ENCODE measurements at places on chromosomes 7 and 10.

- DNase-seq = no peak
Observed at GRCh38 chr7:129875160-129875559, 77.6 kb downstream of the UBE2H start.

- DNase-seq = no peak
Observed at GRCh38 chr7:141359740-141360415, 191.3 kb upstream of the AGK start.

DNA sequence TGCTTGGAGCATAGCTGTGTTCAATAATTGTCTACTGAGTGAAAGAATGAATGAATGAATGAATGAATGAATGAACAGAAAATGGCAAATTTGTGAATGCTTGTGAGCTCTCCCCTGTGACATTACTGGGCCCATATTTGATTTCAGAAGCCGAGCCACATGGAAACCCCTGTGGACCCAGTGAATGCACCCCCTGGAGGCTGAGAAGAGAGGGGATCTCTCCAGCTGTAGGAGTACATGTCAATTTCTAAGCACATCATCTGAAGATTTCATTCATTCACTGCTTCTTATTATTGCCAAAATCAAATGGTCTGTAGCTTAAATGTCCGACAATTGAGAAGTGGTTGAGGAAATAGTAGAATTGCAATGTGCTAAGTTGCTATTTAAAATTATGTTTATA lies 58.3 kb upstream of the DOCK1 start:
- DNase-seq = no peak

DNA sequence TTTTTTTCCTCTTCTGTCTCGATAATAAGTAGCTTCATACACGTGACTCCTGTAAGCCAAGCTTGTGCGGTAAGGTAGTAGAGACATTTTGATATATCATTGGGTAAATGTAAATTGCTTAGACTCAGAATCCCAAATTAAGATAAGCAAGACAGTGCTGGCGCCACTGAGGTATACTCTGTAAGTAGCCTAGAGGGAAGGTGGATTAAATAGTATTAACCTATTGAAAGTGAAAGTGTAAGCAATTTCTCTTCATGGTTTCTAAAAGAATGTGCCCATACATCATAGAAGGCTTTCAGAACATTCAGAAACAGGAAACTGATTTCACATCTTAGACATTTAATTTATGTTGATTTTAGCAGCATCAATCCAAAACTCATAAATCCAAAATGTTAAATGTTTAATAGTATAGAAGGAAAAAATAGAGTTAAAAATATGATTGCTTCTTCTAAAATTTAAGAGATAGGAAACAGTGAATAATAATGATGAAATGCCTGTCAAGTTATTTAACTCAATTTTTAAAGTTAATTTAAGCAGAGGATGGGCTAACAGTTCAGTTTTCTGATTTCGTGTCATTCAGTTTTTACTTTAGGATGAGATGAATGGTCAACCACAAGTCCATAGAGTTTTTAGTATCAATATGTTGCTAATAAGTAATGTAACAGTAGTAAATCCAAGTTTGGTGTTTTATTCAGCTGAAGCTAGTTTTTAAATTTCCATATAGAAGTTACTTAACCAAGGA lies 36.8 kb downstream of the LRRC72 start:
- DNase-seq = no peak

DNA sequence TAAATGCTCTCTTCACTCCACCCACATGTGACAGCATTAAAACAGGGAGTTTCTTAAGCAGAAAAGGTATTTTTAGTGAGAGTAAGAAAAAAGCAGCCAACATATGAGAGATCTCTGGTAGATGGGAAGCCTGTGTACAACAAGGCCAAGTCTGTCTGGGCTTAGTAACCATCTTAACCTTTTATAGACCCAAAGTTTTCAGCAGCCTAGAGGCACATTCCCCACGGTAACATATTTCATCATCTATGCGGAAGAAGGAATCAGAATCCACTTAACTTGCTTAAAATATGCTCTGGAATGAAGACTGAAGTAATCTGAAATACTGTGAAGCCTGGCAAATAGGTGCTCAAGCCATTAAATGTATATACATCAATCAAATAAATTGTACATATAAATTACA lies 127.8 kb downstream of the RAPGEF5 start:
- DNase-seq = no peak

DNA sequence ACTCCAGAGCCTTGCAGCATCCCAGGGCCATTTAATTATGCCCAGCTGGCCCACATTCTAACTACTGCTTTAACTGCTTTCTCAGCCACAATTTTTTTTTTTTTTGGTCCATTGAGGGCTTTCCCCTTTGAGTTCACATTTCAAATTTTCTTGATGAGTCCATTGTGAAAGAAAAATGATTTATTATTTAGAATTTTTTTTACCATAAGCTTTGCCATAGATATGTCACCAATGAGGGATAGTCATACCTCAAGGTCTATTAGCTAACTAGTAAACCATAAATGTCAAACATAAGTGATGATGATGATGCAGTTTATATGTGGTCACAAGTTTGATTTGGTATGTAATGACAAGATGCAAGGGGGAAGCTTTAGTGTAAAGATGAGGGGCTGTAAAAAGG lies 282.9 kb downstream of the BICC1 start:
- DNase-seq = no peak

DNA sequence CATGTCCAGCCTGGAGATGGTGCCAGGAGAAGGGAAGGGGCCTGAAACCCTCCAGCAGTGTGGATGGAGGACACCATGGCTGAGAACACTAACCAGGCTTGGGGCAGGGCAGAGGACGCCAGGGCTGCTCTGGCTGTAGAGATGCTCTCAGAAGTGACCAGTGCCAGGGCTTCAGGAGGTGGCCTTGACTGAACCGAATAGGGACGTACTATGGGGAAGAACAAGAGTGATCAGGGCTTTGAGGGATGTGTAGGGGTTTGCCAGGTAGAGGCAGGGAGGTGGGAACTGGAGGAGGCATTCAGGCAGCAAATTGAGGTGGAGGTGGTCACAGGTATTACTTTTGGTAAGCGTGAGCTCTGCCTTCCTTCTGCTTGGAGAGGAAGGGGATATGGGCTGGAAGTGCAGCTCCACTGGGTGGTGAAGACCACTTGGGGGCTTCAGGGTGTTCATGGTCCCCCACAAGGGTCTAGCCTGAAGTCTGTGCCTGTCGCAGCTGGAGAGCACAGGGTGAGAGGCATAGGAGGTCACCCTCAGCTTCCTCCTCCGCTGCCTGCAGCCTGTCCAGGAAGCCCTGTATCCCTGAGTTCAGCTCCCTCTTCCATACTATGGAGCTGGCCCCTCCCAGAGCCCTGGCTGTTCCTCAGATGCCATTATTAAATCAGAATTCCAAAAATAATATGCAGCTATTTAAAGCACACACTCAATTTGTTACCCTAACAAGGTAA lies 27.8 kb downstream of the ADCY1 start:
- no peak for DNase-seq

DNA sequence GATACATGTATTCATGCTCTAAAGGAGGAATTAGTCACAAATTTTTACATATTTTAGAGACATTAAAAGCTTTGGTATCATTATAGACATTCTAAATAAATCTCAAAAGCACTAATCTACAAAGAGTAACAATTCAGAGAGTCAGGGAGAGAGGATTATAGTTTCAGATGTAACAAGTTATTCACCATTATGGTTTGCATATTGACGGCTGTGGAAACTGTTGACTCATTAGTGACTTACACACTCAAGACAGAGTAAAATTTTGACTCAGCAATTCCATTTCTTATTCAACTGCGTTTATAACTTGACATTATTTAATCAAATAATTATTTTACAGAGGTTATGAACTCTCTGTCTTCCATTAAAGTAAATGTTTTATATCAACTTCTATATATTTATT lies 95.4 kb upstream of the SEMA3C start:
- no peak for DNase-seq

DNA sequence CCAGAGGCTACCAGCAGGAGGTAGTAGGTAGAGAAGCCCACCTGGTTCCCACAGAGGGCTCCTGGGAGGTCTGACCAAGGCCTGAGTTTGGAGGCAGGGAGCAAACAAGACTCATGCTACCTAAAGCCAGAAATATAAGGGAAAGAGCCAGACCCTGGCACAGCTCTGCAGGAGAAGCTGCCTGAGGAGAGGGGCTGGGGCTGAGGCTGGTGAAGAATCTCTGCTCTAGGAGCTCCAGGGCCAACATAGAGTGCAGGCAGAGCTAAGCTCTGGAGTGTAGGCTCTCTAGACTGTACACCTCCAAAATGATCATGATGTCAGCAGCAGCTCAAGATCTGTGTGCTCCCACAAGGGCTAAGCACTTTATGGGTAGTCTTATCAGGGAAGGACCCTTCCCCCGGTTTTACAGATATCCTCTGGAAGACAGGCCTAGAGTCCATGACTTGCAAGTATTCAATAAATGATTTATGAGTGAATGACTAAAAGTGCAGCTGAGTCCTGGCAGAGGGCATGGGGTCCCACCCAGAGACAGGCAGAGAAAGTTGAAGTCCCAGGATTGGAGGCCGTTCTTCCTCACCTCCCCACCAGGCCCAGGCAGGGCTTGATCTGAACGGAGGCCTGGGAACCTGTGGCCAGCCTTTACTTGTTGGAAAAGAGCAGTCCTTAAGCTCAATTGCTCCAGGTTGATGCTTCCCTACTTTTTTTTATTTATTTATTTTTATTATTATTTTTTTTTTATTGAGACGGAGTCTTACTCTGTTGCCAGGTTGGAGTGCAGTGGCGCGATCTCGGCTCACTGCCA lies 71.5 kb upstream of the LRRC4 start:
- DNase-seq = no peak

- DNase-seq = no peak
Observed at GRCh38 chr10:90964781-90965465, 44.0 kb upstream of the ANKRD1 start.
